ENCODE measurements at places on chromosomes 7 and 10.

- DNase-seq = no peak
Observed at GRCh38 chr7:75776295-75776971, 4.4 kb upstream of the CCL26 start.

GRCh38 chr10:45432700-45433472 is 58.9 kb downstream of the ALOX5 start:
- DNase-seq = no peak

DNA sequence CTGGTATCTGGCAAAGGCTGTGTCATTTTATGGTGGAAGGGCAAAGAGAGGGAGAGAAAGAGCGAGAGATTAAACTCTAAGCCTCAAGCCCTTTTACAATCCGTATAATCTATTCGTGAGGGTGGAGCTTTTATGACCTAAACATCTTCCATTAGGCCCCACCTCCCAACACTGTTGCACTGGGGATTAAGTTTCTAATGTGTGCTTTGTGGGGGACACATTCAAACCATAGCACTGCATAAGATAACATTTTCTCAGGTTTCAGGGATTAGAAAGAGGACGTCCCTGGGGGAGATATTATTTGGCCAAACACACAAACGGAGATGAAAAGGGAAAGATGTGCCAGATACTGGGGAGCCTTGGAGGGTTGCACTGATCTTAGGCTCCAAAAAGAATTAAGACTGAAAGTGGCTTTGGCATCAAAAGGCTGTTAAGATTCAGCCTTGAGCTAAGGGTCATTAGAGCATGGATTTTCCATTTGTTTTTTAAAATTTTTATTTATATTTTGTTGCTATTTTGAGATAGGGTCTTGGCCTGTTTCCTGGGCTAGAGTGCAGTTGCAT is 19.0 kb downstream of the COL26A1 start:
- DNase-seq = no peak

DNA sequence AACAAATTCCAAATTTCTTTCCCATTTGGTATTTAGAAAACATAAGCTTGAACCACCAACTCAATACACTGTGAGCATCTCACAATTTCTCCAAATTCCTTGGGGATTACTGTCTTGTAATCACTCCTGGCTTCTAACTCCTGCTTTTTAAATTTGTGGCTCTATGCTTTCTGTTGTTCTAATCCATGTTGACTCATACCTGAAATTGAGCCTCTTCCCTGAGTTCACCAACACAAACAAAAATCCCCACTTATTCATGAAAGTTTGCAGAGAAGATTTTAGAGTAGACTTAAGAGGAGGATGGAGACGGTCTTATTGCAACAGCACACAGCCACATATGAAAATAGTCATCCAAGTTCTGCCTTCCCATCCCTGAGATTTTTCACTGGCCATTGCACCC is 252.5 kb downstream of the PTEN start:
- DNase-seq = no peak

- no peak for DNase-seq
Observed at GRCh38 chr7:117010375-117011133, 57.3 kb downstream of the ST7 start.
